ENCODE measurements at places on chromosomes 6 and 20.
A peak's percentile ranks its signal among the peaks of the same experiment; 100 is the strongest.

DNA sequence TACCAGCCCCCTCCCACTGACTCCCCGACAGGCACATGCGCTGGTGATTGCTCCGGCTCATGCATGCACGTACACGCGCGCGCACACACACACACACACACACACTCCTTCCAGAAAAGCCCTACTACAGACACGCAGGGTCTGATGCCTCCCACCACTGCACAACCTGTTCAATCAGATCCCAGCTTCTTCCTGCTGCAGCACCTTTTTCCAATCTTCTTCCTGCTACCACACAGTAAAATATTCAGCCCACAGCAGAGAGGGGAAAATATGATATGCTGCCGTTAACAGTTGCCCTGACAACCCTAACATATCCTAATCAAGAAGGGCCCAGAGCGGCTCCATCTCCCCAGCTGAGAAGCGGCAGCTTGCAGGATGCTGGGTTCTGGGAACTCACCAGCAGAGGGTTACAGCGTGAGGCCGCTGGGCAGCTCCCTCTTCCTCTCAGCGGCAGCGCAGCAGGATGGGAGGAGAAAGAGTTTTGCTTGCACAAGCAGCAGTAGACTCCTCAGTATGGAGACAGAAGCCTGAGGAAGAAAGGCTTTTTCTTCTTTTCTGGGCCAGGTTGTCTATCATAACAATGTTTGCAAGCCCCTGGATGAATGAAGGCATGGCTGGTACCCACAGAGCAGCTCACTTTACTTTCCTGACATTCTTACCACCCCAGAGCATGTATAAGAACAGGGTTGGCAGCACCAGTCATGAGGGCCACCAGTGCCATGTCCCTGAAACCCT is 23.9 kb downstream of the MAP7 start:
- no peak for DNase-seq

GRCh38 chr6:79215213-79215824 is 19.2 kb downstream of the HMGN3 start:
- DNase-seq, result no peak

DNA sequence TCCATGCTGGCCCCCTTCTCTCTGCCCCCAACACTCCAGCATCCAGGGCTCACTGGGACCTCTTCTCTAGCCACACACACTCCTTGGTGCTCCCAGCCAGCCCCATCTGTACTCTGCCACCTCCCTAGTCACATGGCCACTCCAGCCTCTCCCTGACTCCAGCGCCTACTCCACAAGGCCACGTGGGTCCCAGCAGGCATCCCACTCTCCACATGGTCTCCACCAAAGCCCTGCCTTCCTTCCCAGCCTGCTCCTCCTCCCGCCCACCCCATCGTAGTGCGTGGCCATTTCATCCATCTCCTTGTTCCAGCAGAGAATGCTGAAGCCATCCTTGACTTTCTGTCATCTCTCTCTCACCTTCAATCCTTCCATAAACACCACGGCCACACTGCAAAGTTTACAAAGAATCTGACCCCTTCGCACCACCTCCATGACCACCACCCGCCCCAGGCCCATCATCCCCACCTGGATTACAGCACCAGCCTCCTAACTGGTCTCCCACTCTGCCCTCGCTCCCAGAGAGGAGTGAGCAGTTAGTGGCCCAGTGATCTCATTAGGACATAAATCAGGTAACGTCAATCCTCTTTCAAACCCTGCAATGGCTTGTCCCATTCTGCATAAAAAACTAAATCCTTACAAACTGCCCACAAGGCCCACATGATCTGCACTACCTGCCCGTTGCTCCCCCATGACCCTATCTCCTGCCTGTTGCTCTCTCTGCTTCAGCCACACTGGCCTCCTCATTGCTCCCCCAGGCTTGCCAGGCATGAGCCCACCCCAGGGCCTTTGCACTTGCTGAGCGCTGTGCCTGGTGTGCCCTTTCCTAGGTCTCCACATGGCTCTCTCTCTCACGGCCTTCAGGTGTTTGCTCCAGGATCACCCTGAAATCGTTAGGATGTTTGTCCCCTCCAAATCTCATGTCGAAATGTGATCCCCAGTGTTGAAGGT is 96.2 kb downstream of the GRM4 start:
- no peak for DNase-seq

DNA sequence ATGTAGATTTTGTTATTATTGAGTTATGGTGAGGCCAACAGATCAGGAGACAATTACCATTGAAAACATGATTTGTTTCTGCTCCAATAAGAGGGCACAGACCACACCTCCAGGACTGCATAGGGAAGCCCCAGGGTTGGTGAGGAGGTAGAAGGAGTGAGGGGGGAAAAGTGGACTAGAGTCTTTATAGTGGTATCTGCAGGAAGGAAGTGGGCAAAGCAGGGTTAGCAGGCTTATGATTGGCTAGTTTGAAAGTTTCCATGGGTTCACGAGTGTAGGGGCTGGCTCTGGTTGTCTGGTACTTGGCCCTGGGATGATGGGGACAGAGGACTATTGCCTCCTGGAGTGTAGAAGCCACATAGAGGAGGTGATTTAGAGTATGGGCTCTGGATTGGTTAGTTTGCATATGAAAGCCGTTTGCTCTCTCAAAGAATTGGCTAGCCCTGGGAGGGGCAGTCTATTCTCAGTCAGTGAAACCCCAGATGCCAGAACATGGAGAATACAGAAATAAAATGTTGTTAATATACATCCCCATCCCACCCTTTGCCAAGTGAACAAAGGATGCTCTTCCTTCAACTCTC is 156.6 kb downstream of the KLHL32 start:
- DNase-seq, result no peak

DNA sequence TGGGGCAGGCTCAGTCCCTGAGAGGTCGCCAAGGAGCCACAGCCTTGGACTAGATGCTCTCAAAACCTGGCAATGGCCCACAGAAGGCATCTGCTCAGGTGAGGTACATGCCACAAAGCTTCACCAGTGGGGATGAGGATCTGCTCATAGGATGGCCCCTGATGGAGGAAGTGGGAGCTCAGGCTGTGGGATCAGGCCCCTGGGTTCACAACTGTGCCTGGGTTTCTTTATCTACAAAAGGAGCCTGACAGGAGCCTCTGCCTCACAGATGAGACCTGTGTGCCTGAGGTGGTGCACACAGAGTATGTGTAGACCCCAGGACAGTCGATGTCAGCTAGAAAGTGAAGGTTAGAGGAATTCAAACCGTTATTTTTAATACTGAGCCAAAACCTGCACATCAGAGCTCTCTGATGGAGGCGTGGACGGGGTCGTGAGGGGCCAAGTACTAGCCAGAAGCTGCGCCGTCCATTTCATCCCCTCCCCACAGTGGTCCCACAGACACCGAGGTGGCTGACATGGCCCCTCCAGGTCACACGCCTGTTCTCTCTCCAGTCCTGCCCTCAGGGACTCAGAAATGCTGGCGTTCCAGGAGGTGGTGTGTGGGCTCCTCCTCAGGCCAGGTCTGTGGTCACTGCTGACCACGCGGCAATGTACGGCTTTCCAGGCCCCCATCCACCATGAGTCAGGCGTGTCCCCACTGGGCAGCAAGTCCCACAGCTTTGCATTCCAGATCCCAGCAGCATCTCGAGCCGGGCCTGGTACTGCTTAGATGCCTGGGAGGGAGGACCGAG is 33.3 kb downstream of the NTSR1 start:
- no peak for DNase-seq

DNA sequence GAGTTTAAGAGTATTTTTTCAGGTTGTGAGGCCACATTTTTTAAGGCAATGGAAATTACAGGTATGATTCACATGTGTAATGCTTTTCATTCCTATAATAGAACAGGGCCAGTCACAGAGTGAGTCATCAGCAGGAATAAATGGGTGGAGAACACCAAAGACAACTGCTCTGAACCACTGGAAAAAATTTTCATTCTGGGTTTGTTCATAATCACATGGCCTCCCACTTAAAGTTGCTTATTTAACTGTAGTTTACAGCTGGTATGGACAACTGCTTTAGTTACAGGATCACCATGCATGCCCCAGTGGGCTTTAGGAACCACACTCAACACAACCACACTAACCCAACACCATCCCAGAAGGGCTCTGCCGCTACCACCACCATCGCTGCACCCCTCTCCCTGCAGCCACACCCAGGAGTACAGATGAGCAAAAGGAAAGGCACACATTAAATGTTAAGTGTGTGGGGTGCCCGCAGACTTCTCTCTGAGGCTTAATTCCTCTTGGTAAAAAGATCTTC is 107.0 kb upstream of the DST start:
- DNase-seq, result peak; percentile 80

GRCh38 chr6:144730088-144730645 is 445.0 kb downstream of the UTRN start:
- no peak for DNase-seq

GRCh38 chr6:127949251-127949650 is 48.4 kb upstream of the THEMIS start:
- no peak for DNase-seq

GRCh38 chr20:33733654-33734576 is 2.1 kb downstream of the ZNF341 start:
- peak; percentile 73 for DNase-seq

GRCh38 chr6:45650524-45651135 is 272.9 kb upstream of the SUPT3H start:
- peak; percentile 76 for DNase-seq

DNA sequence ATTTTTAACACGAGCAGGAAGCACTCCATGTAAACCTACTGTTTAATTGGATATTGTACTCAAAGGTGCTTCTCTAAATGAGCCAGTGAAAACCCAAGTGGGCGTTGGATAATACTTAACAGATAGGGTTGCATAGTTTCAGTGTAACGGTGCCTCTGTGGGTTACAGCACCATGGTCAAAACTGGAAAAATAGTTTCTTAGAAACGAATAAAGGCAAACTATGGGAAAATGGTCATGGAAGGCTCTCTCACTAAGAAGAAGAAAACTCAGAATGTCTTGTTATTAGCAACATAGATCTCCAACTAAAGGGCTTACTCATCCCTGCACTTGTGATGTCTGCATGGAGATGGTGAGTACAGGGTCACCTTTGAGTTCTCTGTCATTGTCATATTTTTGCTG is 59.1 kb upstream of the NEDD9 start:
- DNase-seq, result no peak

DNA sequence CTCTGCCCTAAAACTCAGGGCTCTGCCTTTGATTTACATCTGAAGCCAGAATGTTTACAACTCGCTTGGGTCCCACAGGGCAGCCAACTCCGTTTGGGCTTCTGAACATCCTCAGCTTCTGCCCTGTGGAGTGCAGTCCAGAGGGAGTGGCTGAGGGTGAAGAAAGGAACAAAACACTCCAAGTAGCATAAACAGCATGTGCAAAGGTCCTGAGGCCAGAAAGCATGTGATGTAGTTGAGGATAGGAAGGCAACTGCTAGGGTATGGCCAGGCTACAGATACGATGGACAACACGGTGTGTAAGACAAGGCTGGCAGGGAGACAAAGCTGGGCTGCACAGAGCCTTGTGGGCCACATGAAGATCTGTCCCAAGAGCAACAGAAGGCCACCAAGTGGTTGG is 12.5 kb downstream of the JAG1 start:
- no peak for DNase-seq

- DNase-seq, result no peak
Measured at GRCh38 chr20:48171626-48172356, 386.5 kb upstream of the SULF2 start.

DNA sequence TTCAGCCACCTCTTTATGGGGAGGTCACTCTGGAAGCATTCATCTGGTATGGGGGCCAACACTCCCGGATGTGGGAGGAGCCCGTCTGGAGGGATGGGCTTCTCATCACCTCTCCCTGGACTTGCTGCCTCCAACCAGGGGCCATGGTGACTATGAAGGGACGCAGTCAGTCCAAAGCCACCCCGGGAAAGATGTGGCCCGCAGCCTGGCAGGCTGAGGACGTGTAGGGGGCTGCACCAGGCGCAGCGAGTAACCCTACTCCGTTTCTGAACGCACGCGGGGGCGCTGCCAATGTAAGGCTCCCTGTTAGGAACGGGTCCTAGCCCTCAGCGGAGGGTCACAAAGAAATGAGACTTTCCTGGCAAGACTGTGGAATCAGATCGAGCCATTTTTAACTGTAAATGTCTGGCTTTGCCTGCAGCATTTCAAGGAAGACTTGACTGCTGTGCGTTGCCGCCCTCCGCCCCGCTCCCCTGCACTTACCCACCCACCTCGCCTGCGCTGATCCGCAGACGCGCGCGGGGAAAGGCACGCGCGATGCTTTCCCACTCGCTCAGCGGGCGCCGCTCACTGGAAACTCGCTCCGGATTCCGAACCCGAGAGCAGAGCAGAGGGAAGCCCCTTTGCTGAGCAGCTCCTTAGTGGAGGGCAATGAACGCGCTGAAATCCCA is 55.1 kb downstream of the IL20RA start:
- DNase-seq, result no peak

DNA sequence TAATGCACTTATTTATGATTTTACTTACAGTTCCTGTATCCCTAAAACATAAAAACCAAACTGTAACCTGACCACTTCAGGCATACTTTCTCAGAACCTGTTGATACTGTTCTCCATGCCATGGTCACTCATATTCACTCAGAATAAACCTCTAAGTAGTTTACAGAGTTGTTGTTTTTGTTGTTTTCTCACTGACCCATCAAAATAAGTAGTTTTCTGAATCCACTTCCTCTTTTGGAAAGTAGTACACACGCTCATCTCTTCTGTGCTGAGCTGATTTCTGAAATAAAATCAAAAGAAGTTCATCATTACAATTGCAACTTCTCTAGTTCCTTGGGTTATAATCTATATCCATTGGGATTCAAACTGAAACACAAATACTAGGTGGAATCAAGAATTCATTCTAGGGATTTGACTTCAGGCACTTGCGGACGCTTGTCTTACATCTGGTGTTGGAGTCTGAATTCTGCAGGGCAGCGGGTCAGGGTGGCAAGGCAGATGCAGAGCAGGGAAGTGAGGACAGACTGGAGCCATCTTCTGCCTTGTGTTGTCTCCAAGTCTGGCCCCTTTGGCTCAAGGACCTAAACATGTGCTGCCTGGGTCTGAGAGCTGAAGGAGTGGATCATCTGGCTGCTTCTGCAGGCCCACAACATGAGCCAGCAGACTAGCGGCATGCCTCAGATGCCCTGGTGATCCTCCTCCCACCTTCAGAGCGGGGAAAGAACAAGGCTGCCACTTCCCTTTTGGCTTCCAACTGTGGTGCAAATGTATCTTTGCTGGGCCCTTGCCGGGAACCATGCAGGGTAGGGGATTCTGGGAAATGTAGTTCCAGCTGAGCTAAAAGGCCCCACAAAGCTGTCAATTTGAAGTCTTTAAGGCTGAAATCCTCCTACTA is 167.9 kb upstream of the MYLIP start:
- no peak for DNase-seq

- no peak for DNase-seq
Measured at GRCh38 chr6:96649926-96650325, 87.0 kb downstream of the FHL5 start.

DNA sequence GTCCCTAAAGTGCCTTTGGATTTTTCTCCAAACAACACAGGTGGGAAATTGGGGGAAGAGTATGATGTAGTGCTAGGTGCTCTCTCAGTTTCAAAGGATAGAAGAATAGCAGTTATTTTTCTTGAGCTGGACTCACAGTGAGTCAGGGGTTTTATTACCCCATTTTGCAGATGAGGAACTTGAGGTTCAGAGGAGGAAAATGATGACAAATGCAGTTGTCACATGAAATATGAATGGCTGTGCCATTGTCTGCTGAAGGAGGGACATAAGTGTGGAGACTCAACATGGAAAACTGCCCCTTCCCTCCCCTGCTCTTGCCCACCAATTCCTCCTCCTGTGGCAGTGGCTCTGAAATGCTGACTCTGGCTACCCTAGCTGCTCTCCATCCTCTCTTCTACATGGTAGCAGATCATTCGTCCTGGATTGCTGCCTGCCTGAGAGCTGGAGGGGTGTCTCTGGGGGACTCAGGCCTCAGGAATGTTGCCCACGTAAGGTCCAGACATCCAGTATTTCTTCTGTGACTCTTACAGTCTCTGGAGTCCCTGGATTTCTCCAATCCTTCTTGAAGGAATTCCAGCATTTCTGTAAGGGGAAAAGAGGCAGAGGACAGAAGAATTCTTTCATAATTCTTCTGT is 37.6 kb upstream of the EPB41L1 start:
- peak; percentile 55 for DNase-seq

All from RWPE1 (cell line).